Stimulated activated CD8-positive, alpha-beta memory T cell treated with anti-CD3 and anti-CD28 coated beads, Interleukin-2, amount 100 ng/mL, for 1 hour (primary cell): ENCODE measurements at places on chromosomes 11 and 22.

DNA sequence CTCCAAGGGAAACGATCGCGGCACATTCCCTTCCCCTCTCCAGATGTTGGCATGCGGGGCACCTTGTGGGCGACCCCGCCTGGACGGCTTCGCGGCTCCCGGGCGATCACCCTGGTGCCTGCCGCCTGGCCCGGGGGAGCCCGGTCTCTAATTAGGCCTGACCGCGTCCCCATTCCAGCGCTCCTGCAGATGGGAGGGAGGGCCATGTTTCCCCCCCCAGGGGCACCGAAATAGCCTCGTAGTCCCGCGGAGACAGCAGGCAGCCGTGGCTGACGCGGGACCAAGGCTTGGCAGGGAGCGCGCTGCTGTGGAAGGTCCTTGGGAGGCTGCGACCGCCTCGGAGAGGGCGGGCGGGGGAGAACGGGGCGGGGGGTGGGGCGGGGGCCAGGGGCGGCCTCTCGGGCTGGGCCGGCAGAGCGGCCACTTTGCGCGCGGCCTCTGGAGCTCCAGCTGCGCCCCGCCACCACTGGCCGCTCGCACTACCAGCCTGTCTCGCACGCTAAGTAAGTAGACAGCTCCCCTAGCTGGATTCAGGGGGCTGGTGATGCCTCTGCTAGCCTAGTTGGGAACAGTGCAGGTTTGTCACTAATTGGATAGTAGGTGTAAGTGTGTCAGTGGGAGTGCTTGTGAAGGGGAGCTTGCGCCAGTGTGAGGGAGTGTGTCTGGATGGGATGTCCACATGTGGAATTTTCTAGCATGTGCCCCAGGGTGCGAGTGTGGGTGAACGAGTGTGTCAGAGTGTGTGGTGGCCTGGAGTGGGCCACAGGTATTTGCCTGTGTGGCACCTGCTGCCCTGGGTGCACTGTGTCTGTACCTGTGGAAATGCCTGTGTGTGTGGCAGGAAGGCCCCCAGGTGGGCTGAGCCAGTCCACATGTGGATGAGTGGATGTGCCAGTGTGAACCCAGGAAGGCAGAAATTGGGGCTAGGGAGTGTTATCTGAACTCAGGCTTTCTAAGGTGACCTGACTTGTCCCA lies at the start of gene INSC:
Gene INSC (plus strand): TSS at position 423 of the 975 bp plus-strand sequence. CDS start 34,252 bp downstream, outside the sequence.
- no peak for DNase-seq

GRCh38 chr11:110076371-110076965 lies 16.7 kb upstream of the ZC3H12C start:
- DNase-seq, result no peak

DNA sequence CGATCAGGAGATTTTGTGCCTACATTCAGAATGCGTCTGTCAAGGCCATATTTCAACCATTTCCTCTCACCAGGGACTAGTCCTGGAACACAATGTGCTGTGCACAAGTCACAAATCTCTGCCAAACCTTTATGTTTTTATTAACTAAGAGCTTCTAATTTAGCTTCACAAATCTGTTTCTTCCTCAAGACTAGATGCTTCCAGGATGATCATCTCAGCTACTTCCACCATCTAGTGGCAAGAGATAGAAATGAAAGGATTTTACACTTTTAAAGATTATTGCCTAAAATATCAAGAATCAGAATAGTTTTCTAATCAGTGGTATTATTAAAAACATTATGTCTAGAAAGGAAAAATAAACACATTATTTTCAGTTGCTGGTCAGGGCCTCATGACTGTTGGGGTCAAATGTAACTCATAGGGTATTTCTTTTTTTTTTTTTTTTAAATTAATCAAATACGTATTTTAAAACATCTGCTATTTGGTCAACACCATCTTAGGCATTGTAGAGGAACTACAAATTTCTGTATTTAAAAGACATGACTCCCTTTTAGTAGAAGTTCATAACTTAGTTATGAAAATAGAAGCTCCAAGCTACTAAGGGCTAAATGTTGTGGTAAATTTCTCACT lies 1102.6 kb downstream of the DLG2 start:
- no peak for DNase-seq

DNA sequence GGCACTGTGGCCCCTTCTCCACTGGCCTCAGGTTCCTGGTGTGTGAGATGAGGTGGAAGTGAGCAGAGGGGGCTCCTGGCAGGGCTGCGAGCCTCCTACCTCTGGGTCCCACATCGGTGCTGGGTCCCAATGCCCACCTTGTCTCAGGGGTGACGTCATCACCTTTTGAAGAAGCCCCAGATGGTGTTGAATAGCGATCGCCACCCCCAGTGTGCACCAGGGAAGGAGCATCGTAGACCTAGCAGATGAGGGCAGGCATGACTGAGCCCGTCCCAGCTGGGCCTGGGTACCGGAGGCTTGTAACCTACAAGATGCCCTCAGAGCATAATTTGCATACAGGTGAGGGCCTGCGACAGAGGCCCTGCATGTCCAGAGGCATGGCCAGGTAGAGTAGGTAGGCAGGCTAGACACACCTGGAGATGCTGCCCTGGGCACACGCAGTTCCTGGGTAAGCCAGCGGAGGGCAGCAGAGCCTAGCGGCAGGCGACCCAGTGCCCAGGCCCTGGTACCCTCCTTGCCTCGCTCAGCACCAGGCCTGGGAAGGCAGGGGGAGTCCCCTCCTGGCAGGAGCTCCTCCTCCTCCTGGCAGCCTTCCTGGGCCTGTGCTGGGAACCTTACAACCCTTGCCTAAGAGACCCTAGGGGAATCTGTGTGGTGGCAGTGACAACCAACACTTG lies 52.5 kb downstream of the TPCN2 start:
- peak; percentile 48 for DNase-seq

DNA sequence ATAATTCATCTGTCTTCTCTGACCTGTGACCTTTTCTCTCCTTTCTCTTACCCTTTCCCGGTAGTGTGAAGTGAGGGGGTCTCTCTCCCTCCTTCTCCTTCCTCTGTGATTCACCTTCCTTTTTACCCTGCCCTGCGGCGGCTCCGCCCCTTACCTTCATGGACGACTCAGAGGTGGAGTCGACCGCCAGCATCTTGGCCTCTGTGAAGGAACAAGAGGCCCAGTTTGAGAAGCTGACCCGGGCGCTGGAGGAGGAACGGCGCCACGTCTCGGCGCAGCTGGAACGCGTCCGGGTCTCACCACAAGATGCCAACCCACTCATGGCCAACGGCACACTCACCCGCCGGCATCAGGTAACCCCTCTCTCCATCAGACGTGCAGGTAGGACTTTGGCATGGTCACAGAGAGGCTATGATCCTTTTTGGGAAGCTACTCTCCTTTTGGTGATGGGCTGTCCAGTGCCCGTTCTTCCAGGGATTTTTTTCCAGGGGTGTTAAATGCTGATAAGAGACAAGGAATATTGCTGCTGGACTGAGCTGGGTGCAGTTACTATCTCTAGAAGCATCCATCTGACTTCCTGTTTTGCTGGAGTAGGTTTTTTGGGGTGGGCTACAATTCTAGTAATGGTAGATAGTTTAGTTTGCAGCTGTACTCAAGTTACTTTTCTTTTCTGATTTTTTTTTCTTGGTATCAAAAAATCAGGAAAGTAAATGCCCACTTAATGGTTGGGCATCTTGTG lies 29.9 kb downstream of the CTNND1 start:
- no peak for DNase-seq

DNA sequence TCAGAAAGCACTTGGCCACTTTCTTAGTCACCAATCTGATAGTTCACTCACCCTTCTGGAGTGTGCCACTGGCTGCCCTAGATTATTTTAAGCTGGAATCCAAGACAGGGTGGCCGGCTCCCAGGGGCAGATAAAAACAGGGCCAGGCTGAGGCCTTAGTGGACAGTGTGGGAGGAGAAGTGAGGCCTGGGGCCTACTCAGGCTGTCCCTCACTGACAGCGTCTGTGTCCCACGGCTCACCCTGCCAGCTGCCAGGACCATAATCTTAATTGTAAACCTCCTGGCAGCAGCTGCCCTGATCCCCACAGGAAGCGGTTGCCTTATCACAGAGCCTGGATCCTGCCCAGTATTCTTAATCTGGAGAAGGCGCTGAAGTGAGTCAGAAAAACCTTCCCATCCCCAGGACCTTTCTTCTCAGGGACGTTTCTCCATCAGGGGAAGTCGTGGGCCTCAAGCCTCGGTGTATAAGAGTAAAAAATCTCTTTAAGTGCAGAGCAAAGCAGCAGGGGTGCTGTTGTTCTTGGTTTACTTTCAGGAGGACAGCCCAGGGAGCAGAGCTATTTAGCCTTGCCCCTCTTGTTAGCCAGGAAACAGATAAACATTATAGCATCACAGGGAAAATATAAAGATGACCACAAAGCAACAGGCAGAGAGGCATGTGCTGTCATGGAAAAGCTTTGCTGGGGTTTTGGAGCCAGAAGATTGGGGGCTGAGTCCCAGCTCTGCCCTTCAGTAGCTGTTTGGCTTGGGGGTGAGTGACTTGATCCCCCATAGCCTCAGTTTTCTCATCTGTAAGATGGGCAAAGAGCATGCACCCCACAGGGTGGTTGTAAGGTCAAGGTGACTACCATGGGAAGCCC lies 39.6 kb downstream of the TSPAN18 start:
- DNase-seq, result no peak

- DNase-seq, result no peak
Measured at GRCh38 chr11:894575-895201, 15.9 kb downstream of the CHID1 start.

- no peak for DNase-seq
Measured at GRCh38 chr22:38266120-38266519, 6.7 kb downstream of the TMEM184B start.

GRCh38 chr11:66809592-66809991 lies 33.6 kb upstream of the RCE1 start:
- DNase-seq, result no peak

DNA sequence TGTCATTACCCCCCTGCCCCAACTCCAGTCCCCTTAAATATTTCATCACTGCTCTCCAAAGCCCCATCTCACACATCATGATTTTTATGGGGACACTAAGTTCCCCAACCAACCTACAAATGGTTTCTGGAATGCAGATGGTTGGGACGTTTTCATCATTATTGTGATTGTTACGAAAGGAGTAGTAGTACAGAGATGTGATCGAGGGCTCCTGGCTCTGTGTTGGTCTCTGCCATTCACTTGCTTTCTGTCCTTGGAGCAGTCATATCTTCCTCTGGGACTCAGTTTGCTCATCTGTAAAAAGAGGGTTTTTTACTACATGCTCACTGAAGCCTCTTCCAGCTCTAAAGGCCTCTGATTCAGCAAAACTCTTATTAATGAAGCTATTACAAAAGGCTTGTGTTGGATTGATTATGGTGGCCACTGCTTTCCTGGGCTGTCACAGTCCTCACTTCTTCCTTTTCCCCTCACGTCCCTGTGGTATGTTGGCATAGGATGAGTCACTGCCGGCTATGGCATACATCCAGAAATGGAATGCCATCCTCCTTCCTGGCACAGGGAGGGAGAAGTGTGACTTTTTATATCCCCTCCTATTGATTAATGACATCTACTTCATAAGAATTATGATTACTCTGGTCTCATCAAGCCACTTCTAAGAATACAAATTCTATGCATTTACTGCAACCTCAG lies 593.7 kb downstream of the METTL15 start:
- DNase-seq, result no peak

GRCh38 chr11:92314499-92314898 lies 89.9 kb downstream of the FAT3 start:
- DNase-seq, result no peak

- no peak for DNase-seq
Measured at GRCh38 chr22:29833392-29833965, 4.6 kb downstream of the ASCC2 start.

- peak; percentile 37 for DNase-seq
Measured at GRCh38 chr11:1310772-1311468, 1.5 kb upstream of the TOLLIP start.

GRCh38 chr11:60953781-60954180 lies 1.8 kb upstream of the SLC15A3 start:
- DNase-seq, result no peak

- no peak for DNase-seq
Measured at GRCh38 chr11:72347691-72348090, 86.6 kb downstream of the CLPB start.

GRCh38 chr11:129278586-129279319 lies 86.6 kb upstream of the ARHGAP32 start:
- no peak for DNase-seq

DNA sequence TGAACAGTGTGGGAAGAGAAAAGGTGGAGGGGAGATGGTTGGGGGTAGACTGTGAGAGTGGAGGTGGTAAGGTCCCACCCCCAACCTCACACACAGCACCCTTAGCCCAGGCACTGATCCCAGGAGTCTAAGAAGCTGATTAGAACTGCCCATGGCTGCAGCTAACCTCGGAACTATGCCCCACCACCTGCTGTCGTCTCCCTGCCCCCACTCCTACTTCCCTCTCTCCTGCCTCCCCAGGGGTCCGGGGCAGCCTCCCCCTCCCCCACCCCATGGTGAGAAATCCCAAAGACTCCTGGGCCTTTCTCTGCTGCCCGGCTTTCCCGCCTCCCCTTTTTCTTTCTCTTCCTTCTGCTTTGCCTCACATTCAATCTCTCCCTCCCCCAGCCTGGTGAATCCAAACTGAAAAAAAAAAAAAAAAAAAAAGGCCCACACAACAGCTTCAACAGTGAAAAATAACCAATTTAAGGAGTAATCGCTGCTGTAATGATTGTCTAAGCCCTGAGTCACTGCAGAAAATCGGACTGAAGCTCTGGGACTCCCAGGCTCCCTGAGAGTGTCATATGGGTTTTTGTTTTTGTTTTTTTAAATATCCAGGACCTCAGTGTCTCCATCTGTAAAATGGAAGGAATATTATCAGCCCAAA lies 9.6 kb upstream of the TP53I11 start:
- no peak for DNase-seq

- no peak for DNase-seq
Measured at GRCh38 chr11:8019314-8020243, 32.4 kb downstream of the EIF3F start.

DNA sequence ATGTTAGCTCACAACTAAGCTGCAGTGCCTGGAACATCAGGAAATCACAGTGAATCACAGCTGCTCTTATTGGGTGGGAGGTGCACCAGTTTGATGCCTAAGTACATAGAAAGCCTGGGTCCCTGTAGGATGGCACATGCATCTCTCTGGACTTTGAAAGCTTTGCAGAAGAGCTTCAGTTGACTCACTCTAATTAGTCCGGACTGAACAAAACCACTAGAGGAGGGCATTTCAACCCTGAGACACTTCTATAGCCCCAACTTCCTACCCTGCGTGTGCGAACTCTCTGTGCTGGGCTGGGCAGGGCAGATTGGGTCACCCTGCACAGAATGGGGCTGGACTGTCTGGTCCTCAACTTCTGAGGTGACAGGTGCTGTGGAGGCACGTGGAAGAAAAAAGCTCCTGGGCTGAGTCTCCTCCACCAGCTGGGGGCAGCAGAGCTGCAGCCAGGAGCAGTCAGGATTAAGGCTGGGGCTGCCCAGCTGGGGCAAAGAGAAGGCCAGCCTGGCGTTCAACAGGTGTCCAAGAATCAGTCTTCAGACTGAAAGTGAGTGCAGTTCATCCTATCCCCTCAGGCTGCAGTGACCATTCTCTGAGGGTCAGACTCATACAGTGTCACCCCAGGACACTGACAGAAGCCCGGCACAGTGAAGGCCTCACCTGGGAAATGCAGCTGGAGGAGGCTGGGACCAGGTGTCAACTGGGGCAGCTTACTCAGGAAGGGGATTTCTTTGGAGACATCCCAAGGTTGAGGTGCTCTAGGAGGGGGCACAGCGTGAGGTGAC lies 22.1 kb downstream of the GGTLC2 start:
- no peak for DNase-seq

- no peak for DNase-seq
Measured at GRCh38 chr11:72298931-72299330, 55.0 kb upstream of the PHOX2A start.

GRCh38 chr11:4464216-4465159 lies 15.4 kb downstream of the OR52K2 start:
- no peak for DNase-seq
